ENCODE measurements at places on chromosomes 7 and 10.
A peak's percentile ranks its signal among the peaks of the same experiment; 100 is the strongest.

DNA sequence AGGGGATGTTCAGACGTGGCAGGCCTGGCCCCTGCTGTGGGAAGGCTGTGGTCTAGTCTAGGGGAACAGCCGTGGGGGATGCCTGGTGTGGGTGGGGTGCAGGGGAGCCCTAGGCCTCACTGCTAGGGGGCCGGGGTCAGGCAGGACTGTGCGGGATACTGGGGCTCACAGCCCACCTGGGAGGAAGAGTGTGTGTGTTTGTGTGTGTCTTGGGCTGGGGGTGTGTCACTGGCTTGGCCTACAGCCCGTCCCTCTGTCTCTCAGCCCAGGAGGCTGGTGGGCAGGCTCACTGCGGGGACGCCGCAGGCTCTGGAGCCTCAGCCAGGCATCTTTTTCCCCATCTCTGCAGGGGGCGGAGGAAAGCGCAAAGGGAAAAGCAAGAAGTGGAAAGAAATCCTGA lies 118.8 kb downstream of the GRK5 start:
- no peak for DNase-seq

DNA sequence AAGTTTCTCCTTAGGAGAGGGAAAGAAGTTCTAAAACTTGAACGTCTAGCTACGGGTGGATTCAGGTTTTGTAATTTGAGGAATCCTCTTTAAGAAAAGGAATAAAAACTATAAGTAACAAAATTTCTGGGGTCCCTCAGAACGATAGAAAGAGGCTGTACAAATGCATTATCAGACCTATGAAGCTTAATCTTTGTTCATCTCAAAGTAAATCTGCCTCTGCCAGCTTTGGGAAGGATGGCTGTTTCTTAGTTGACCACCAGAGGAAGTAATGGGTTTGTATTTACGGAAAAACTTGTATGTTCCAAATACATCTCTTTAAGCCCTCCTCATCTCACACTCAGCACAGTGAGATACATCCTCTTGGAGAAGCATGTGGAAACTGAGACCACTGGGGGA lies 864 bp downstream of the PSTK start:
- DNase-seq: no peak

DNA sequence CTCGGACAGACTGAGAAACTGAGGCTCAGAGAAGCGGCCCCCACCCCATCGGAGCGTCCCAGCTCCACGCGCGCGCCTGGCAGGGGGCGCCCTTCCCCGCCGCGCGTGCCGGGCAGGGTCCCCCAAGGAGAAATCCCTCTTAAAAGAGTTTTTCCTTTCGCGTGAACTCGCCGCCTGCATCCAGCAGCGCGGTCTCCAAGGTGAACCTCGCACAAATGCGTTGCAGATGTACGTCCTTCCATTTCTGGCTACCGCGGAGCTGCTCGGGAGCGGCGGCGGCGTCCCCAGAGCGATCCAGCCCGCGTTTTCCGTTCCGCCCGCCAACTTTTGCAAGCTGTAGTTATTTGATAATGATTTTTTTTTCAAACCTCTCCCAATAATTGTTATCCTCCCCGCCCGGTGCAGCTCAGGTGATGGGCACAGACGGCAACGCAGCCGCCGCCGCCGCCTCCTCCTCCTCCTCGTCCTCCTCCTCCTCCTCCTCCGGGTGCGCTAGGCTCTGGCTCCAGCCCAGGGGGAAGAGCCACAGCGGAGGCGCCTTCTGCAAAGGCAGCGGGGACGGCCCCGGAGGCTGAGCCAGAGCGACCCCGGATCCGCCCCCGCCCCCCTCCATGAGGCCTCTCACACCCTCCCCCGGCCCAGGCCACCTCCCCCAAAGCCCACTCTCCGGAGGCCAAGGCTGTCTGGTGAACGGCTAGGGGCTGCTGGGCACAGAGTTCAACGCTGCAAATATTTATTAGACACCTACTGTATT lies 74.0 kb upstream of the CUX1 start:
- DNase-seq: peak; percentile 58

DNA sequence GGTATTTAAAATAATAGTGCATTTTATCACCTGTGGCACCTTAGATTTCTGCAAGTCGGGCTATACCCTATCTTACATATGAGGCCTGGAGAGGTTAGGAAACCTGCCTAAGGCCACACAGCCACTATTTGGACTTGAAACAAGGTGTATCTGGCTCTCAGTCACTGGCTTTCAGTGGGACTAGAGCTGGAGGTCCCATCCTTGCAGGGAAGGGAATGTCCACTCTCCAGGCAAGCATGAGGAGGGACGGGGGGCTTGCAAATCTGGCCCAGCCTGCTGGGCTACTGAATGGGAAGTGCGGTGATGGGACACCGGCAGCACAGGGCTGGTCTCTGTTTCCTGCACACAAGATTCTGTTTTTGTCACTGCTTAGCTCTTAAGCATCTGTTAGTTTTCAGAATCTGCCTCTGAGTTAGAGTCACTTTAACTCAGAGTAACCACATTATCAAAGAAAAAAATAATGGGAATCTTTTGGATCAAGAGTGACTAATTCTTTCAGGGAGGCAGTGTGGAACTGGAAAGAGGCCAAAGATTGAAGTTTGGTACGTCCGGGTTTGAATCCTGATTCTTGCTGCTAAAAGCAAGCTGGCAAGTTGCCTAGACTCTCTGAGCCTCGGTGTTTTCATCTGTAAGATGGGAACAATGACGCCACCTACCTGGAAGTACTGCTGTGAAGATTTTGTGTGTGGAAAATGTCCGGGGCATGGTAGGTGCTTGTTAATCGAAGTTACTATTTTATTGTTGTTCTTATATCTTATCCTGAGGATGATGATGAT lies 33.8 kb upstream of the HABP2 start:
- DNase-seq: no peak

- no peak for DNase-seq
Measured at GRCh38 chr10:76398043-76398710, 966.8 kb downstream of the LRMDA start.

DNA sequence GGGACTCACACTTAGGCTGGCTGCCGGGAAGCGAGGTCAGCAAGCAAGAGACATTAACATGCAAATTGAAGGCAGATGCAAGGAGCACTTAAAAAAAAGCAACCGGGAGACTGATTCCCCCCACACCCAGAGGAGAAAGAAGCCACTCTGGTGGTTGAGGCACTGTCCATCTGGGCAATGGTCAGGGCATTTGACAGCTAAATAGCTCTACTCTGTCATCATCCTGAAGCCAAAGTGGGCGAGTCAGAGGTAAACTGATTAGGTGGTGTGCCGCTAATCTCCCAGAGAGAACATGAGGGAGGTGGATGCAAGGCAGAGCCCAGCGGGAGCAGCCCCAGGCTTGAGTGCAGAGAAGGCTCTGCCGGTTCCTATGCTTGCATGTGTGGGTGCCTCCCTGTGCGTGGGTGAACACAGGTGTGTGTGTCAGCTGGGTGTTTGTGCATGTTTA lies 100.6 kb downstream of the PLXNA4 start:
- no peak for DNase-seq

GRCh38 chr7:57774300-57774699 lies 324.3 kb downstream of the ZNF716 start:
- DNase-seq: no peak

DNA sequence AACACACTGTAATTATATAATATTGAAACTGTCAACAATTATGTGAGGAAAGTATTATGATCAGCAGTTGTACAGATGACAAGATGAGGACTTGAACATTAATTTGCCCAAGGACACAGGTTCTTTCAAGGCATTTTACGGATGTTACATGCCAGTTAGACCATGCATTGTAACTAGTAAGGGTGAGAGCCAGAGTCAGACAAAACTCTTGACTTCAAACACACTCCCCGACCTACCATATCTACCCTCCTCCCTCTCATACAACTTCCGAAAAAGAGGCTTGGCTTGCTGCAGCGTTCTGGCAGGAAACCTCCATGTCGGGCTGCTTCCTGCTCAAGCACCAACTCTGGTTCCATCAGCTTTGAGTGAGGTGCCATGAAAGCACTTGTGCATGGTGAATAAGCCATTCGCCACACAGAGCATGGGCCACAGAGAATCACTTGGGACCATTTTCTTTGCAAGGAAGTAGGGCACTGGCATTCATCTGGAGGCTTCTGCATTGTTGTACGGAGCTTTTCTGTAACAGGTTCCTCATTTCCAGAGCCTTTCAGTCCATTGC lies 53.2 kb downstream of the FOXI2 start:
- no peak for DNase-seq

DNA sequence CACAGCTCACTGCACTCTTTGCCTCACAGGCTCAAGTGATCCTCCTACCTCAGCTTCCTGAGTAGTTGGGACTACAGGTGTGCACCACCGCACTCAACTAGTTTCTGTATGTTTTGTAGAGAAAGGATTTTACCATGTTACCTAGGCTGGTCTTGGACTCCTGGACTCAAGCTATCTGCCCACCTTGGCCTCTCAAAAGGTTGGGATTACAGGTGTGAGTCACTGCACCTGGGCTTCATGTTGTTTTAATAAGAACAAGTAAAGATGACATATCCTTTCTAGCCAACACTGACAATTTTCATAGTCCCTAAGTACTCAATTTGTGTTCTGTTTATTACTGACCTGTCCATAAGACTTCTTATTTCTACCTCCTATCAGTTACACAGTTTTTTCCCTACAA lies 16.8 kb downstream of the SEMA3C start:
- DNase-seq: no peak

GRCh38 chr7:44733708-44734481 lies 14.8 kb upstream of the ZMIZ2 start:
- DNase-seq: no peak

DNA sequence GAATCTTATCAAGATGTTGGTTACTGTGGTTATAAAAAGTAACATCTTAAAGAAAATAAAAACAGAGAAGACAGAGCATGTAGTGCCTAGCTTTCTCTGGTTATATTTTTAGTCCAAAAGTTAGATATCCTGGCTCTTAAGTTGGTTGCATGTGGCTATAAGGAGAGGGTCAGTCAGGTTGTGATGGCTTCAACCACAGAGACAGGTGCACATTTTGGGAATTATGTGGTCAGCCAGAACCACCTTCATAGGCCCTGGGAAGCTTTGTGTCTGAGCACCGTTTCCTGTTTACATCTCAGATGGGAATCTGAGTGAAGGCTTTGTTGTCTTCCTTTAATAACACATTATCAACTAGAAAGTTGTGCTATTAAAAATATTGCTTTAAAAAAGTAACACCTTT lies 265.1 kb upstream of the IGFBP3 start:
- DNase-seq: no peak

DNA sequence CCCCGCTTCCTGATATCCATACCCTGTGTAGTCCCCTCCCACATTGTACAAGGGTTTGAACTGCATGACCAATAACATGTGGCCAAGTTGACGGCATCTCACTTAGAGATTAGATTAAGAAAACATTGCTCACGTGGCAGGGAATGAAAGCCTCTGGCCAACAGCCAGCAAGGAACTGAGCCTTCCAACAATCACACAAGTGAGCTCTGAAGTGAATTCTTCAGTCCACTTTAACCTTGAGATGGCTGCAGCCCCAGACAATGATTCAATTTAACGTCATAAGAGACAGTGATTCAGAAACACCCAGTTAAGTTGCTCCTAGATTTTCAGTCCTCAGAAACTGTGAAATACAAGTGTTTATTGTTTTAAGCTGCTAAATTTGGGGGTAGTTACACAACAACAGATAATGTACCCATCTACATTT lies 165.9 kb upstream of the PLXNA4 start:
- DNase-seq: no peak

DNA sequence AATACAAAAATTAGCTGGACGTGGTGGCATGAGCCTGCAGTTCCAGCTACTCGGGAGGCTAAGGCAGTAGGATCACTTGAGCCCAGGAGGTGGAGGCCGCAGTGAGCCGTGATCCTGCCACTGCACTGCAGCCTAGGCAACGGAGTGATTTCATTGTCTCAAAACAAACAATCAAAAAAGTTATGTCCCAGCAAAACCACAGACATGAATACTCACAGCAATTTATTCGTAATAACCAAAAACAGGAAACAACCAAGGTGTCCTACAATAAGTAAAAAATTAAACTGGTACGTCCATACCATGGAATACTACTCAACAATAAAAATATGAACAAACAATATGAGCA lies 11.6 kb upstream of the CYTH3 start:
- no peak for DNase-seq

- DNase-seq: peak; percentile 13
Measured at GRCh38 chr7:152145853-152146466, 120.5 kb downstream of the GALNT11 start.

- no peak for DNase-seq
Measured at GRCh38 chr7:108815815-108816214, 246.1 kb downstream of the DNAJB9 start.

- DNase-seq: peak; percentile 6
Measured at GRCh38 chr10:119575506-119575905, 21.3 kb downstream of the TIAL1 start.

GRCh38 chr10:43090188-43090587 lies 13.3 kb downstream of the RET start:
- no peak for DNase-seq

DNA sequence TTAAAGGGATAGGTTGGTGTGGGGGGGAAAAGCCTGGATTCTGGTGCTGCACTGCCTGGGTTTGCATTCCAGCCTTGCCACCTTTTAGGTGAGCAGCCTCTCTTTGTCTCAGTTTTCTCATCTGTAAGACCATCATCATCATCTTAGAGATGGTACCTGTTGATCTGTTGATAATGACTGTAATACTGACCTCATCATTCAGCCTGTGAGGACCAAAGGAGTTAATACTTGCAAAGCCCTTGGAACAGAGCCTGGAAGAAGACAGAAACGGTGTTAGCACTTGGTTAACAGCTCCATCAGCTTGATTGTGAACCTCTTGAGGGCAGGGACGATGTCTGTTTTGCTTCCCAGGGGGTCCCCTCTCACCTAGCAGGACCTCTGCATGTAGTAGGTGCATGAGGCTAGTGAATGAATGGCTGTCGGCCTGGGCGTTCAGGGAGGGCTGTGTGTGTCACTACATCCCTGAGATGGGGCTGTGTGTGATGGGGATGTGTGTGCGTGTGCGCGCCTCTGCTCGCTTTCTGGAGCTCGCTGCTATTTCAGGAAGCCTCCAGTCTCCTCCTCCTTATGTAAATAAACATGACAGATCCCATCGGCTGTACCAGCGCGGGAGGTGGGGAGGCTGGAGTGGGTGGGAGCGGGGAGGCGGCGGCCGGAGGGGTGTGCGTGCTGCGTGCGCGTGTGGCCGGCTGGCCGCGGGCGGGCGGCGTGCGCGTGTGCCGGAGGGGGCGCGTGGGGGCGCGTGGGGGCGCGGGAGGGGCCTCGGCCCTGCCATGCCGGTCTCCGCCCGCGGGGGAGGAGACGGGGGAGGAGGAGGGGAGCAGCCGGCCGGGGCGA lies 61.2 kb downstream of the NEURL1 start:
- DNase-seq: no peak

GRCh38 chr10:32125023-32125422 lies 68.8 kb upstream of the KIF5B start:
- DNase-seq: no peak

- no peak for DNase-seq
Measured at GRCh38 chr7:105097619-105098018, 83.6 kb downstream of the KMT2E start.

GRCh38 chr10:3473271-3473670 lies 300.7 kb upstream of the PITRM1 start:
- no peak for DNase-seq

GRCh38 chr7:22604246-22604645 lies 104.3 kb upstream of the STEAP1B start:
- DNase-seq: no peak

- no peak for DNase-seq
Measured at GRCh38 chr10:50497758-50498157, 126.0 kb downstream of the SGMS1 start.

- no peak for DNase-seq
Measured at GRCh38 chr7:33191340-33191739, 62.0 kb downstream of the BBS9 start.

- peak; percentile 2 for DNase-seq
Measured at GRCh38 chr7:66921396-66921917, 432 bp downstream of the TMEM248 start.

Data from activated effector memory CD4-positive, alpha-beta T cell treated with Interleukin-2 at 50 U/mL for 16 hours (primary cell).